CD4-positive, alpha-beta T cell treated with Interleukin-6 for 4 hours (primary cell): ENCODE measurements at places on chromosomes 5 and 9.
A peak's percentile ranks its signal among the peaks of the same experiment; 100 is the strongest.

- no peak for DNase-seq
Observed at GRCh38 chr5:92890841-92891244, 690.2 kb downstream of the NR2F1-AS1 start.

GRCh38 chr9:104820336-104820735 is 56.4 kb downstream of the NIPSNAP3B start:
- DNase-seq: no peak

GRCh38 chr5:142834504-142834903 is 64.3 kb downstream of the ARHGAP26 start:
- no peak for DNase-seq

GRCh38 chr5:180974612-180975315 is 13.9 kb upstream of the BTNL3 start:
- no peak for DNase-seq

DNA sequence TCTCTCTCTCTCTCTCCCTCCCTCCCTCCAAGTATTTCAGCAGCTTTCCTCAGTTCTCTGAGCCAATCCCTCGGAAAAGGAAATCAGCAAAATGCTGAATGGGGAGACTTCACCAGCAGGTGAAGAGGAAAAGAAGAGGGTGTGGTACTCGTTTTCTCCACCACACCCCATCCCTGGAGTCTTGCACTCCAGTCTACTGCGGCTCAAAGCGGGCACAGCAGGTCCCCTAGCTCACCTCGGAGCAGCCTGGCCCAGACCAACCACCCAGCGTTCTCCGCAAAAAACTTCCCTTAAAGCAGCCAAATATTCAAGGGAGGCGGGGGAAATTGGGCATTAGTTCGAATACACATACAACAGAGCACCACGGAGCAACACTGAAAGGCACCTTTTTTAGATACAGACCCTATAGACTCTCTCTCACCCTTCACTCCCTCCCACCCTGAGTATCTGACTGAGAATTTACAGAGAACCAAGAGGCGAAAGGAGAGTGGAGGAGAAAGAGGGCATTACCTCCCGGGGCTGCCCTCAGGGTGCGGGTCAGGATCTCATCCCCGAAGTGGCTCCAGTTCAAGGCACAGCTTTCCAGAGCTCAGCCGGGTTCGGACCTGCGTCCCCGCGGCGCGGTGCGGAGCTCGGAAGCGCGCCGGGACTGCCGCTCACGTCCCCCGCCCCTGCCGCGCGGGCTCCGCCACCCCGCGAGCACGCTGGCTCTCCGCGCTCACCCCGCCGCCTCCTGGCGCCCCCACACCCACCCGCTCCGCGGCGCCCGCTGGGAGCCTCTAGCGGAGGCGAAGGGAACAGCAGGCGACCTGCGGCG is 1638.5 kb upstream of the C9orf72 start:
- DNase-seq: peak; percentile 19

DNA sequence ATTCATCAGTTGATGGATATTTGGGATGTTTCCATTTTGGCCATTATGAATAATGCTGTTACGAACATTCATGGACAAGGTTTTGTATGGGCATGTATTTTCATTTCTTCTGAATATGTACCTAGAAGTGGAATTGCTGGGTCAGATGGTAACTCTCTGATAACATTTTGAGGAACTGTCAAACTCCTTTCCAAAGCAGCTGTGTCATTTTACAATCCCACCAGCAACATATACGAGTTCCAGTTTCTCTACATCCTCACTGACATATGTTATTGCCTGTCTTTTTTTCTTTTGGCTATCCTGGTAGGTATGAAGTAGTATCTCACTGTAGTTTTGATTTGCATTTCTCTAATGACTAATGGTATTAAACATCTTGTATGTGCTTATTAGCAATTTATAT is 86.7 kb downstream of the PRKACG start:
- DNase-seq: no peak

DNA sequence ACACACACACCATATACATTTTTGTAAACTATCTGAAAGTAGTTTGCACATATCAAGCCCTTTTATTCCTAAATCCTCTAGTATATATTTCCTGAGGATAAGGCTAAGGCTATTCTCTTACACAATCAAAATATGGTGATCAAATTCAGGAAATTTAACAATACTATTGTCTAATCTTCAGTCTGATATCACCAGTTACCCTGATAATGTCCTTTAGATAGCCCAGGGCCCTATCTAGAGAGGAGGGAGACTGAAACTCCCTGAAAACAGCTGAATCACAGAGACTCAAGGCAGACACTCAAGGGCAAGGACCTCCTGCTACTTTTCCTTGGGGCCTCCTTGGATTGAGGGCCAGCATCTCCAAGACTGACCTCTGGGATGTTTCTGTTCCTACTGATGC is 30.4 kb downstream of the PTTG1 start:
- no peak for DNase-seq

DNA sequence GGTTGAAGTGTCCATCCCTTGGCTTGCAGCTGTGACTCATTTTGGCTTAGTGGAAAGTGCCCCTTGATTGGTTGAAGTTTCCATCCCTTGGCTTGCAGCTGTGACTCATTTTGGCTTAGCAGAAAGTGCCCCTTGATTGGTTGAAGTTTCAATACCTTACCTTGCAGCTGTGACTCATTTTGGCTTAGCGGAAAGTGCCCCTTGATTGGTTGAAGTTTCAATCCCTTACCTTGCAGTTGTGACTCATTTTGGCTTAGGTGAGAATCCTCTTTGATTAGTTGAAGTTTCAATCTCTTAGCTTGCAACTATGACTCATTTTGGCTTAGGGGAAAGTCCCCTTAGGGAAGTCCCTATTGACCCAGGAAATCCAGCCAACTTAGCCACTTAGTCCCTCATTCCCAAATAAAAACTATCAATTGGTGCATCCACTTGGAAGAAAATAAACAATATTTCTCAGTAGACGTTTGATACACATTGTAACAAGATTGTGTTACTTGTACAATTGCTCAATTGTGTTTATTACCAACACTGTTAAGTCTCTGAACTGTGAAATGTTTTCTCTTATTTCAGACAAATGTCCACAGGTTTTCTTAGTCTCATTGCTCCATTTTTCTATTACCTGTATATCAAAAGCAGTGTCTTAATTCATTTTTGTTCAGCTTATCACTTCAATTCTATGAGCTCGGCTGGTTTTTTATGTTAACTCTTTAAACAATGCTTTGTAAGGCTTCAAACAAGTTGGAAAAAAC is 2308.8 kb upstream of the ACO1 start:
- no peak for DNase-seq

GRCh38 chr5:95808013-95808685 is 14.4 kb downstream of the GLRX start:
- peak; percentile 13 for DNase-seq

DNA sequence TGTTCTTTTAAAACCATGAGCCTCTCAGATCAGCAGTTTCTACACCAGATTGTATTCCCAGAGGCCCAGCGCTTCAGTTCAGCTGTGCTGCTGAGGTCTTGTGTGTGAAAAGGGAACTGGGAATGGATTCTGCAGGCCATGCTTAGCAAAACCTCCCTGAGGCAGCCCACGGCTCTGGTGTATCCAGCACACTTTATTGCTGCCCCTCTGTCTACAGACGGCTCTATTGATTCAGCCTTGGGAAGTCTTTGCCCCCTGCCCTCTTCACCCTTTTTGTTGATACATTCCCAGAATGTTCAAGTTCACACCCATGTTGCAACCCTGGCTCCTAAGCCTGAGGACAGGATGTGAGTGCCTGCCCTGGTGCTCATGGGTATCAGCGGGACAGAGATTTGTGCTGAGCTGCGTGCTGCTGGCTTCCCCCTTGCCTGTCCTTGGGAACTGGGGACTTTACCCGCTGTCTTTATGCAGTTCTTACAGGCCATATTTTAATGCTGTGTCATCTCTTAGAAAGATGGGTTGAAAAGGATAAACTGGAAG is 37.3 kb downstream of the ARHGAP26 start:
- DNase-seq: no peak

DNA sequence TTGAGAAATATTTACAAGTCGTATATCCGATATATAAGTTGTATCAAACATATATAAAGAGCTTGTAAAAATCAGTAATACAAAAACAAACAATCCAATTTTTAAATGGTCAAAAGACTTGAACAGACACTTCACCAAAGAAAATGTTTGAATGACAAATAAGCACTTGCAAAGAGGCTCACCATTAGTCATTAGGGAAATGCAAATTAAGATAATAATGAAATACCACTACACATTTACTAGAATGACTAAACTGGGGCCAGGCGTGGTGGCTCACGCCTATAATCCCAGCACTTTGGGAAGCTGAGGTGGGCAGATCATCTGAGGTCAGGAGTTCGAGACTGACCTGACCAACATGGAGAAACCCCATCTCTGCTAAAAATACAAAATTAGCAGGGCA is 134.6 kb upstream of the HAND1 start:
- no peak for DNase-seq

GRCh38 chr5:42566652-42567295 is 143.5 kb downstream of the GHR start:
- no peak for DNase-seq

- DNase-seq: no peak
Observed at GRCh38 chr9:79980432-79980831, 408.7 kb downstream of the TLE4 start.

DNA sequence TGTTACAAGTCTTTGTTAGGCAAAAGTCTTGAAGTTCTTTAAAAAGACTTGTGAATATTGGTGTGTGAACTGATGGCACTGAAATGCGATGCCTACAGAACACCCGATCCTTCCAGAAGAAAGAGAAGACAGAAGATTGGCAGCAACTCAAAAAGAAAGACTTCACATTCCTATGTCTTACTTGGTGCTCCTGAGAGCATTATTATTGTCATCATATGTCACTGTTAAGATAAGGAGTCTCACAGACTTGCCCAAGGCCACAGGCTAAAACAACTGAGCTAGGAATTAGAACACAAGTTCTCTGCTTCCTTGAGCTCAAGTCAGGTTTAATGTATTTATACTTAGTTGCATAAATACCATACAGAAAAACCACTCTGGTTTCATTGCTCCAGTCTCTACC is 198.0 kb downstream of the PARP8 start:
- DNase-seq: no peak

DNA sequence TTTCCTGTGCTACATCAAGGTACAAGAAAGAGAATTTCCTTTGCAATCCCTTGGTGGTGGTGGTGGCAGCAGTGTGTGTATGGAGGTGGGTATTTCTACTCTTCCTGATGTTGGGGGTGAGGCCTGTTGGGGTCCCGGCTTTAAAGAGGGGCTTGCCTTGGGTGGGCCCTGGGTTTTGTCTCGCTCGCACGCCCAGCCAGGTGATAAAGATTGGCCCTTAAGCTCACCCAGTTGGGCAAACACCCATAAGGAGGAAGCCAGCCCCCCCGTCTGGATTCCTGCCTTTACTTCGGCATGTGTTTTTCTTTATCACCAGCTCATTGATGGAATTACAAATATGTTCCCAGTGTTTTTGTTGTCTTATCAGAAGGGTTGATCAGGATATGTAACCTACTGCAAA is 16.0 kb upstream of the SARDH start:
- no peak for DNase-seq

DNA sequence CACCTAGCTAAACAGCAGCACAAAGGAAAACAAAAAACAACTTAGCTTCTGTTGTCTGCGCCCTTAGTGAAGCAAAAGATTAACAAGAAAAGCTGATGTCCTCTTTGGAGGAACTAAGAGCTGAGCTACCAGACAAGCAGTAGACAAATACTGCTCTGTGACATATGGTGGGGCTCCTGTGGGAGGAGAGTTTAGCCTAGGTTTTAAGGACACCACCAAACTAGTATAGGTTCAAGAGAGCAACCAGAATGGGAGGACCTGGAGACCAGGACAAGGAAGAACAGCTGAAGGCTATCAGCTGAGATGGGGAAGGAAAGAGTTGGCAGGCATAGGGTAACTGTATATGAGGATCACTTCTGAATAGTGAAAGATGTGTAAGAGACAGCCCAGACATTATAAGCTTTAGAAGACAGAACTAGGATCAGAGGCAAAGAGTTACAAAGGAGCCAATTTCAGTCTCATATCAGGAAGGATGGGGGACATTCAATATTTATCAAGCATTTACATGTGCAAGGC is 27.2 kb downstream of the FBXW2 start:
- DNase-seq: no peak

GRCh38 chr5:14357851-14358250 is 214.7 kb downstream of the TRIO start:
- DNase-seq: no peak

GRCh38 chr5:180605554-180606214 is 14.4 kb upstream of the SCGB3A1 start:
- DNase-seq: peak; percentile 64

- DNase-seq: no peak
Observed at GRCh38 chr9:6199596-6199995, 16.0 kb upstream of the IL33 start.

DNA sequence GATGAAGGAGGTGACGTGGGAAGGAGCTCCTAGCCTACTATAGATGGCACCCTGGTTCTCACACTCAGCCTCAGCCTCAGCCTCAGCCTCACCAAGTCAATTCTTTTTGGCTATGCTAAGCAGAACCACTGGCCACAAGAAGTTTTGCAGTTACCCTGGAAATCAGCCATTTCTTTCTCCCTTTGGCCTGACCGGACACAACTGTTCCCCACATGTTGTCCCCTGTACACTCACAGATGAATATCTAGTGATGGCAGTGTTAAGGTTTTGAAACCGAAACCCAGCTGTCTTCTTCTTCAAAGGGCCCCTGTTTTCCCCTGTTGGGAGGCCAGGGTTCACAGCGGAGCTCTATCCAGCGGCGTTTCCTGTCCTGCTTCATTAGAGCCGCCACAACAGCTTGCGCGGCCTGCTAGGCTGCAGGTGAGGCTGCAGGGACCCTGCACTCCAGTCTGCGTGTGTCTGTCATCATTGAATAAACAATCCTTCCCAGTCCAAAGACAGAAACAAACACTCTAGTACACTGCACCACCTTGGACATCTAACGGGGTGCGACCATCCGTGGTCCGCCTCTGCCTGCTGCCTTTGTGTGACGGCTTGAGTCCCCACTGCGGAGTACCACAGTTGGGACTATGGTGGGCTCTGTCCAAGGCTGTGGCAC is 250.5 kb downstream of the DENND1A start:
- peak; percentile 9 for DNase-seq

- no peak for DNase-seq
Observed at GRCh38 chr5:53397845-53398244, 82.6 kb upstream of the FST start.

DNA sequence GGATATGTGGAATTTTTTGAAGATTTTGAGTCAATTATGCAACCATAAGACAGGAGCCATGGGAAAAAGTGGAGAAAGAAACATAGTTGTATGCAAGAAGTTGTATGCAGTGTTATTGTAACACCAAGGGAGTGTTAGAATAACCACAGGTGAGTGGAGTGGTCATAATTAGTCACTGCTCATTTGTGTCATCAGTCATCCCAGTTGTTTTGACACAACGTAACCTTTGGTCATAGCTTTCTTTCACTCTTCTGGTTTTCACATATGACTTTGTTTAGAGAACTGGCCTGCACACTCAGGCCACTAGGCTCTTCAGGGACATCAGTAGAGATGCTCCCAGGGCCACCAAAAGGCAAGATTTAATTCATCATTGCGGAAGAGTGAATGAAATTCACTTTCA is 158.7 kb upstream of the HMHB1 start:
- no peak for DNase-seq

GRCh38 chr5:113056988-113057387 is 80.4 kb downstream of the DCP2 start:
- no peak for DNase-seq
